ENCODE measurements at places on chromosomes 3 and 15. TPM values are rescaled to one million over a fixed set of nuclear protein-coding genes. Genes with fewer than 3 reads are reported as not detected.

GRCh38 chr15:90059208-90059985 is 42.9 kb downstream of the IDH2 start:
- H3K4me3 ChIP-seq, result no peak overlapping the region
- H3K27ac ChIP-seq, result no peak overlapping the region
- no peak for DNase-seq
- H3K4me1 ChIP-seq, result peaks cover 14% of the 10 kb centered on the region
- no peaks in the 10 kb centered on the region for H3K27me3 ChIP-seq
- H3K36me3 ChIP-seq, result no peaks in the 10 kb centered on the region

Gene P2RY1
- total RNA-seq, result 30.7 TPM

GRCh38 chr3:179613807-179614206 is 9.2 kb downstream of the NDUFB5 start:
- H3K27ac ChIP-seq, result no peak overlapping the region
- no peak overlapping the region for H3K4me3 ChIP-seq
- no peaks in the 10 kb centered on the region for H3K4me1 ChIP-seq
- H3K36me3 ChIP-seq, result no peaks in the 10 kb centered on the region
- DNase-seq, result no peak
- no peaks in the 10 kb centered on the region for H3K27me3 ChIP-seq

Gene FBXO40
- not detected for total RNA-seq

- no peaks in the 10 kb centered on the region for H3K27me3 ChIP-seq
- H3K36me3 ChIP-seq, result no peaks in the 10 kb centered on the region
- no peak for DNase-seq
- H3K4me3 ChIP-seq, result no peak overlapping the region
- H3K4me1 ChIP-seq, result no peaks in the 10 kb centered on the region
These were observed 50.7 kb downstream of the TFG start for GRCh38 chr3:100759950-100760349.

DNA sequence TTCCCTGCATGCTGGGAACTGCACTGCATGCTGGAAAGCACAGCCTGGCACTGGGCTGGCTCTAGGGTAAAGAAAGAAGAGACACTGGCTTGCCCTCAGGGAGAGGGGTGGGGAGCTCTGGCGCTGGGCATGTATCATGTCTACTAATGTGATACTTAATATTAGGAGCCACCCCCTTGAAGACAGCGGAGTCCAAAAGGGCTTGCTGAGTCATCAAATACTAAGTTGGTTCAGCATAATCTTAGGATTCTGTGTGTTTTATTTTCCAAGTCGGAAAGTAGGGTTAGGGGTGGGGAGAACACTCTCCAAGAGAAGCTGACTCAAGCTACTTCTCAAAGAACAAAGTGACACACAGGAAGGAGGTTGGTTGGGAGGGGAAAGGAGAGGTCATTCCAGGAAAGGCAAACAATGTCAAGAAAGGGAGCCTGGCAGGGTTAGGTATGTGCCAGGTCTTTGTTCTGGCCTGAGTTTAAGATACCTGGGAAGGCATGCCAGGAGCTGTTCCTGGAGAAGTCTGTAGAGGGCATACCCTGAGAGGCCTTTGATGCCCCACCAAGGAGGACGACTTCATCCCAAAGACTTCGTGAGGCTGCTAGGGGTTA is 237.8 kb upstream of the NR2E3 start:
- H3K27ac ChIP-seq, result peak overlapping the region; percentile 41
- H3K36me3 ChIP-seq, result no peaks in the 10 kb centered on the region
- no peaks in the 10 kb centered on the region for H3K4me1 ChIP-seq
- peak; percentile 40 for DNase-seq
- H3K27me3 ChIP-seq, result no peaks in the 10 kb centered on the region

DNA sequence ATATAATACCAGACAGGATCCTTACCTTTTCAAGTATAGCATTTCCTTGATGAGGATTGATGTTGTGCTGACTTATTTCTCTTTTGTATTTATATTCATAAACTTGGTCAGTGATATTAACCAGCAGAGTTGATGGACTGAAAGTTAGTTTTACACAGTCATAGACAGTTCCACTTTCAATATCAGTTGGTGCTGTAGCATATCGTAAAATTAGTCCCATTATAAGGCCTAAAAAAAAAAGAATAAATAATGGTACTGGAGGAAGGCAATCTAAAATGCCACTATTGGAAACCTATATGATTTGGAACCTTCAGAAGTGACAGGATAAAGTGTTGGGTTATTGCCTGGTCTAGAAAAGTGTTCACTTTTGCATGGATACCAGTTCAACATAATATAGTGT is 16.3 kb downstream of the SLC9A9 start:
- H3K27me3 ChIP-seq, result no peaks in the 10 kb centered on the region
- H3K36me3 ChIP-seq, result no peaks in the 10 kb centered on the region
- H3K4me1 ChIP-seq, result peaks cover 6% of the 10 kb centered on the region
- no peak overlapping the region for H3K27ac ChIP-seq

Gene NR2E3
- total RNA-seq, result not detected

DNA sequence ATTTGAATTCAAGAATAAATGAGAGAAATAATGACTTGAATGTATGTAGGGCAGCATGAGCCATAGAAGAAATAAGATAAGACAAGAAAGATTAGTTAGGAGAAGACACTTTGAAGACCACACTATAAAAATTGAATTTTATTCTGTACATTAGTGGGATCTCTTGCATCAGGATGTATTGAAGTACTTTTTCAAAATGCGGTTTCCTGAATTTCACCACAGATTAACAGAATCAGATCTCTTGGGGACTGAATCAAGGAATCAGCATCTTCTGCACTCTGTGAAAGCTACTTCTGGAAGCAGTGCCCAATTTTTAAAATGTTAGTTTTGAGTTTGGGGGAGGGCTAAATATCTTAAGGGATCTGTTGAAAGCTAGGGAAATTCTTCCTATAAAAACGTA is 763.9 kb upstream of the GOLIM4 start:
- H3K4me1 ChIP-seq, result no peaks in the 10 kb centered on the region
- no peaks in the 10 kb centered on the region for H3K27me3 ChIP-seq
- DNase-seq, result no peak
- no peak overlapping the region for H3K4me3 ChIP-seq
- no peak overlapping the region for H3K27ac ChIP-seq
- no peaks in the 10 kb centered on the region for H3K36me3 ChIP-seq

- H3K36me3 ChIP-seq, result no peaks in the 10 kb centered on the region
- no peak overlapping the region for H3K27ac ChIP-seq
- no peak overlapping the region for H3K4me3 ChIP-seq
- H3K27me3 ChIP-seq, result no peaks in the 10 kb centered on the region
These were observed 4.3 kb downstream of the CHAC1 start for GRCh38 chr15:40957581-40958051.

Gene COL8A1
- 19.4 TPM for total RNA-seq

GRCh38 chr3:172630316-172630715 is 80.6 kb downstream of the NCEH1 start:
- H3K4me3 ChIP-seq, result no peak overlapping the region
- no peak overlapping the region for H3K27ac ChIP-seq
- DNase-seq, result no peak
- H3K4me1 ChIP-seq, result no peaks in the 10 kb centered on the region

GRCh38 chr3:182807061-182807460 is 13.8 kb downstream of the ATP11B start:
- DNase-seq, result no peak
- no peaks in the 10 kb centered on the region for H3K36me3 ChIP-seq
- H3K27ac ChIP-seq, result no peak overlapping the region

Gene HTR3E
- not detected for total RNA-seq

GRCh38 chr15:48064421-48064820 is 56.4 kb upstream of the SLC24A5 start:
- no peaks in the 10 kb centered on the region for H3K4me1 ChIP-seq
- H3K27ac ChIP-seq, result no peak overlapping the region
- no peak for DNase-seq
- H3K4me3 ChIP-seq, result no peak overlapping the region

DNA sequence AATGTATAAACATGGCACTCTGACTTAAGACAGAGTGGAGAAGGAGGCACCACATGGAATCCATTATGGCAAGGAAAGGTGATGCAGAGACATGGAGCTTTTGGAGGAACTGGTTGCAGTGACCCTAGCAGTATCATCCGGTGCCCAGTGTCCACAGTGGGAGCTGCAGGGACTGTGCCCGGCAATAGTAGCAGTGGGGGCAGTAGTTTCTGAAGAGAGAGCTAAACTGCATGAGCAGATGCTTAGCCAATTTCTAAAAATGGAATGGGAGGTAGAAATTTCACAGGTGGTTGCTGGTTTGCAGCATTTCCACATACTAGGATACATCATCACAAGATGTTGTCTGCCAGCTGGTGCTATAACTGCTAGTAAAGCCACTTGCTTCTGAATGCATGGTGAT is 7.8 kb upstream of the TM2D3 start:
- no peak overlapping the region for H3K27ac ChIP-seq
- DNase-seq, result no peak
- H3K36me3 ChIP-seq, result no peaks in the 10 kb centered on the region
- H3K4me1 ChIP-seq, result no peaks in the 10 kb centered on the region
- no peak overlapping the region for H3K4me3 ChIP-seq

GRCh38 chr15:34240537-34240936 is 15.7 kb downstream of the EMC4 start:
- H3K4me1 ChIP-seq, result no peaks in the 10 kb centered on the region
- no peaks in the 10 kb centered on the region for H3K36me3 ChIP-seq
- no peak overlapping the region for H3K27ac ChIP-seq
- no peaks in the 10 kb centered on the region for H3K27me3 ChIP-seq
- DNase-seq, result no peak

Gene PIGZ
- 1.4 TPM for total RNA-seq

Gene RPN1
- 134 TPM for total RNA-seq

Gene COLQ
- 3.3 TPM for total RNA-seq

GRCh38 chr3:152350139-152350538 is 81.4 kb downstream of the MBNL1 start:
- H3K27me3 ChIP-seq, result no peaks in the 10 kb centered on the region
- no peaks in the 10 kb centered on the region for H3K4me1 ChIP-seq
- H3K36me3 ChIP-seq, result no peaks in the 10 kb centered on the region
- H3K27ac ChIP-seq, result peak overlapping the region; percentile 18

GRCh38 chr3:116140100-116140689 is 305.1 kb downstream of the LSAMP start:
- H3K4me1 ChIP-seq, result no peaks in the 10 kb centered on the region
- DNase-seq, result no peak
- H3K27me3 ChIP-seq, result no peaks in the 10 kb centered on the region
- H3K27ac ChIP-seq, result no peak overlapping the region

GRCh38 chr3:113240841-113241240 is 29.5 kb downstream of the BOC start:
- no peaks in the 10 kb centered on the region for H3K27me3 ChIP-seq
- DNase-seq, result no peak
- H3K27ac ChIP-seq, result peak overlapping the region; percentile 89
- no peak overlapping the region for H3K4me3 ChIP-seq
- no peaks in the 10 kb centered on the region for H3K36me3 ChIP-seq

Gene DNAJB11
- total RNA-seq, result 68.8 TPM

DNA sequence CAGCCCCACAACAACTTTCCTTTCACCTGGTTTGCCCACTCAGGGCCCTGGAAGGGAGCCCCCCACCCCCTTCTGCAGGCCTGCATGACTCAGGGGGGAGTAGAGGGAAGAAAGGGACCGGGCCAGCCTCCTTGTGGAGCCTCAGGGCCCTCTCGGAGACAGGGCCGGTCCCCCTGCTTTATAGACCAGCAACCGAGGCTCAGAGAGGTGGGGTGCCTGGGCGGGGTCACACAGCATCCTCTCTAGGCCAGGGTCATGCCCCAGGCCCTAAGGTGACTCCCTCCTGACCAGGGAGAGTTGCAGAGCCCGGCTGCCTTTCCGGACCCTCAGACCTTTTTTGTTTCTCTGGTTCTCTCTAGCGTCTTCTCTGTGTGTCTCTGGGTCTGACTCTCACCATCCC is 211.3 kb downstream of the TBC1D2B start:
- no peak overlapping the region for H3K27ac ChIP-seq
- no peak overlapping the region for H3K4me3 ChIP-seq
- no peaks in the 10 kb centered on the region for H3K36me3 ChIP-seq
- no peaks in the 10 kb centered on the region for H3K27me3 ChIP-seq
- H3K4me1 ChIP-seq, result peaks cover 4% of the 10 kb centered on the region
- peak; percentile 8 for DNase-seq

DNA sequence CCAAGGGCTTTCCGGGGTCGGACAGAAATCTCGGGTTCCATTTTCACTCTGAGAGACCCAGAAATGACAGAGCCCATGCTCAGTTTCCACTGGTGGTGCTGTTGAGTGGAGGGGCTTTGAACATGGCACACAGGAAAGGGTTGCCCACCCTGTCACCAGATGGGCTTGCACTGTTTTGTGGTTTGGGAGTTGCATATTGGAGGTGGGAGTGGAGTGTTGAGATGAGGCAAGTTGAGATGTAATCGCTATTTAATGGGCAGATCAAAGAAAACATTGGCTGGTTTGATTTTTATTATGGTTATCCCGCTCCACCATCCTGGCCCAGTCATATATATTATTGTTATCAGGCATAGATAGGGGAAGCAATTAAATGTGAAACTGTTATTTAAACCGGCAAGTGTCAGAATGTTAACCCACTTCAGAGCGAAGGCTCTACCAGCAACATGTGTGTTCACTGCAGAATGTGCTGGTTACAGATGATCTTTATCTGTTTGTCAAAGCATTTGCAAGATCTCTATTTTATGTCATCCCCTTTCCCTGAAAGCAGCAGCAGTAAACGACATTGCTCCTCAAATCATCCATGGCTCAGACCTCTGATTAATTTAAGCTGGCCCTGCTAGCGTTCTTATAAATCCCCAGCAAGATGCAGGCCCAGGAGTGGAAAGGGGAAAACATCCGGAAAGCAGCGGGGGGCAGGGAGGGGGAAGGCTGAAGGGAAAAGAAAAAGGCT is 58.3 kb upstream of the TSEN2 start:
- no peak overlapping the region for H3K27ac ChIP-seq
- no peaks in the 10 kb centered on the region for H3K27me3 ChIP-seq
- H3K36me3 ChIP-seq, result no peaks in the 10 kb centered on the region
- no peak overlapping the region for H3K4me3 ChIP-seq
- peaks cover 7% of the 10 kb centered on the region for H3K4me1 ChIP-seq

DNA sequence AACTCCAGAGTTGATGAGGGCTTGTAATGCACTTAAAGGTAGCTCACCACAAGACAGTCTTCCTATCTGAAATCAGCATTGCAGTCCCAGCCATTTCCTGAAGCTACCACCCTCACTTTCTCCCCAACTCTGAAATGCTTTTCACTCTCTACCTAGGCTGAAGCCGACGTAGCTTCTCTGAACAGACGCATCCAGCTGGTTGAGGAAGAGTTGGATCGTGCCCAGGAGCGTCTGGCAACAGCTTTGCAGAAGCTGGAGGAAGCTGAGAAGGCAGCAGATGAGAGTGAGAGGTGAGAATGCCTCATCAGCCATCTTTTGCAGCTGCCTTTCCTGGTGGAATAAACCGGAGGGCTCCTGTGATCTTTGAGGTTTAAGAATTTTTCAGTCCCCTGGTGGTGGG is 14.3 kb downstream of the TPM1 start:
- H3K27me3 ChIP-seq, result no peaks in the 10 kb centered on the region
- H3K4me3 ChIP-seq, result no peak overlapping the region
- H3K27ac ChIP-seq, result peak overlapping the region; percentile 98
- no peaks in the 10 kb centered on the region for H3K36me3 ChIP-seq
- peaks cover 33% of the 10 kb centered on the region for H3K4me1 ChIP-seq

GRCh38 chr15:83991163-83991562 is 244.4 kb upstream of the GOLGA6L4 start:
- no peaks in the 10 kb centered on the region for H3K27me3 ChIP-seq
- H3K27ac ChIP-seq, result no peak overlapping the region
- DNase-seq, result no peak

All from uterus (tissue), 4 donors.